Epithelial cell of esophagus (primary cell): ENCODE measurements at places on chromosomes 11 and 22.

GRCh38 chr11:6417907-6418556 lies 862 bp downstream of the APBB1 start:
- DNase-seq: no peak

GRCh38 chr22:36325154-36326031 lies 62.4 kb downstream of the MYH9 start:
- peak; percentile 90 for DNase-seq

DNA sequence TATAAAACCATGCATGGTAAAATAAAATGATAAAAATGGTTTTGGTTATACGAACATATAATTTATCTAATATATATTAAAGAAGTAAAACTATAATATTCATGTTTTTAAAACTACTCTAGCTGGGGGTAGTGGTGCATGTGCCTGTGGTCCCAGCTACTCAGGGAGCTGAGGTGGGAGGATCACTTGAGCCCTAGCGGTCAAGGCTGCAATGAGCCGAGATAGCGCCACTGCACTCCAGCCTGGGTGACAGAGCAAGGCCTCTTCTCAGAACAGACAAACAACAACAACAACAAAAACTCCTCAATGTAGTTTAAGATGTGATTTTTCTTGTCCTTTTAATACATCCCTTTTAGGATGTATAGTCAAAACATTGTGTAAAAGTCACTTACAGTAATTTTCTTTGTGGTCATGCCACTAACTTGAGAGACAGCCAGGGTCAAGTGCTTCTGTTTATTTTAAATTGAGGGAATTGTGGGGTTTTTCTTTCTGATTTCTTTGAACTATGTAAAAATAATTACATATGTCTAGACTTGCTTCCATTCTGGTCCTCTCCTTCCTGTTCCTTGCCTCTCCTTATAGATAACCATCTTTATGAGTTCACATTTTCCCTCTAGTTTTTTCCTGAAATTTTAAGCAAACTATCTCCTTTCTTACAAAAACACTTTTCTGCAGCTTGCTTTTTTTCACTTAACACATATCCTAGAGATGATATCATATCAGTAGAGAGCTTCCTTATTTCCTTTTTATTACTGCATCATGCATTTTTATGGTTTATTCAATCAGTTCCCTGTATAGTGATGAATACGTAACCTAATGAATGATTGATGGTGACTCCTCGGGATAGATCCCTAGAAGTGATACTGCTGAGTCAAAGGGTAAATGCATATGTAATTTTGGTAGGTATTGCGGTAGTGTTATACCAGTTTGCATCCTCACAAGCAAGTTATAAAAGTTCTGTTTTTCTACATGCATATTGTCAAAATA lies 9.1 kb downstream of the OR2AT4 start:
- DNase-seq: no peak

DNA sequence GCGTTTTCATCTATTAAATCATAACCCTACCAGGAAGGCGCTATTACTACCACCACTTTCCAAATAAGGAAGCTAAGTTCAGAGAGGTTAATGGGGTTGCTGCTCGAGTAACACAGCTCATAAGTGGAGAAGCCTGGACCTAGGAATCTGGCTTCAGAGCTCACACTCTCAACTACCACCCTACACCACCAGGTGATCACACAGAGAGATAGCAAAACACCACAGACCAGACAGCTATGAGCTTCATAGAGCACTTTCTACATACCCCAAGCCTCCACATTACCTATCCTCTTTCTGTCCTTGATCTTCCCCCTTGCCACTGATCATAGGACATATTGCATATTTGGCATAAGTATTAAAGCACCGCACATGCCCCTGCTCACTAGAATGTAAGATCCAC lies 65.4 kb downstream of the TIMP3 start:
- DNase-seq: no peak

DNA sequence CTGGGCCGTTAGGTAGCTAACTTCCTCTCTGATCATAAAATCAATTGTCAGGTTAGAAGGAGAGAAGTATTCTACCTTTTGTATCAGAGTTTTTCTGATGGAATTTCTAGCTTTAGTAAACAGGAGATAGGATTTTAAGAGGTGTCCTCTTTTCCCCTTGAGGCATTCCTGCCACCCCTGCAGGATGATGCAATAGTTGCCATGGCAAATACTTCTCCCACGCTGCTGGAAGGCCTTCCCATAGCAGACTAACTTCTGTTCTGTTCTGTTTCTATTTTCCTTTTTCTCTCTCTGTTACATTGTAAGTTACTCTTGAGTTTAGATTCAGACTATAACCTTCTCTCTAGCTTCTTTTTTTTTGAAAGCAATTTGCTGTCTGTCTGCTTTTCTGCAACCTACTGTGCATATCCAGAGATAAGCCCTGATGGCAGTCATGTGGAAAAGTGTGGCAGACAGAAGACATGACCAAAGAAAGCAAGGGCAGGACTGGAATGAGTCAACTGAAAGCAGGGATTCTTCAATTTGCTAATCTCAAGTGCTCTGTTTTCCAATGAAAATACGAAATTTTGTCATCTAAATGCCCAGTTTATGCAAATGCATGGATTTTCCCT lies 679.1 kb downstream of the DLG2 start:
- DNase-seq: peak; percentile 39

GRCh38 chr11:78094250-78094649 lies 14.6 kb upstream of the NDUFC2 start:
- no peak for DNase-seq

DNA sequence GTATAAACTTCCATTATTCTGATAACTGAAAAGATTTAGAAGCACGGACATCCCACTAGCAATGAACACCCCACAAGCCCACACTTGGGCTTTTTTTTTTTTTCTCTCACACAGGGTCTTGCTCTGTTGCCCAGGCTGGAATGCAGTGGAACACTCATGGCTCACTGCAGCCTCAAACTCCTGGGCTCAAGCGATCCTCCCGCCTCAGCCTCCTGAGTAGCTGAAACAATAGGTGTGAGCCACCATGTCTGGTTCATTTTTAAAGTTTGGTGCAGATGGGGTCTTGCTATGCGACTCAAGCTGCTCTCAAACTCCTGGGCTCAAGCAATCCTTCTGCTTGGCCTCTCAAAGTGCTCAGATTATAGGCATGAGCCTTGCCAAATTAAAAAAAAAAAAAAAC lies 3.1 kb downstream of the RAPSN start:
- no peak for DNase-seq

GRCh38 chr11:126079621-126080124 lies 17.0 kb upstream of the CDON start:
- DNase-seq: peak; percentile 5

DNA sequence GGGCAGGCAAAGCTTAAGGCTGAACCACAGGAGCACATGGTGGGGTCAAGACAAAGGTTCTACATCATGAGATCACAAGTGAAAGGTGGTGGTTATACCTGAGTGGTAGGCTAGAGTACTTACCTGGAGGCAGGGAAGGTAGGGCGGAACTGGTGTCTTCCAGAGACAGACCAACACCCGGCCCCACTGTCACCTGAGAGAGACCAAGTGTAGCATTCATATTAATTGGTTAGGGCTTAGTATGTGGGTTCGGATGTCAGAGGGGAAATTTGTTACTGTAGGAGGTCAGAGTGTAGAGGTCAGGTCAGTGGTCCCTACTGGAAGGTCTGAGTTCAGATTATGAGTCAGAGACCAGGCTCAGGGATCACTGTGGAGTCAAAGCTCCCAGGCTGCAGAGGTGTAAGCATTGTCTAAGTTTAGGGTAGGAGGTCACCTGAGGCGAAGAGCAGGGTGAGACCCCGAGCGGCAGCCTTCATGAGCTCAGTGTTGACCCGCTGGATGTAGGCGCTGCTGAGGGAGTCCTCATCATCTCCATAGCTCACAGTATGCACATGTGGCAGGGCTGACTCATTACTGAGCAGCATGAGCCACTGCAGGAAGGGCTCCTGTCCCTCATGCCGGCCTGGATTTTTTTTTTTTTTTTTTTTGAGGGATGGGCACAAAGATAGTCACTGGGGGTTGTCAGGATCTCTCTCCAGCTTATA lies 3.2 kb downstream of the TPP1 start:
- peak; percentile 13 for DNase-seq

DNA sequence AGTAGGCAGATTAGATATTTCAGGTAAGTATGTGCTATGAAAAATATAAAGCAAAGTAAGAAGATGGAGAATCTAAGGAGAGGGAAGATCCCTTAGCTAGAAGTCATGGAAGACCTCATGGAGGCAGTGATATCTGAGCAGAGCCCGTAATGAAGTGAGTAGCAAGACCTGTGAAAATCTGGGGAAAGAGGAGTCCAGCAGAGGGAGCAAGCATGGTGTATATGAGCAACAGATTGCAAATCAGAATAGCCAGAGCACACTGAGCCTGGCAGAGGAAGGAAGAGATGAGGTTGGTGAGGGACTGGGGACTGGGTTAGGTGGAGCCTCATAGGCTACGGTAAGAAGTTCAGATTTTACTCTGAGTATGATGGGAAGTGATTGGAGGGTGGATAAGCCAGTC lies 9.4 kb downstream of the LHFPL7 start:
- DNase-seq: peak; percentile 55

GRCh38 chr11:73465871-73466270 lies 89.7 kb downstream of the RELT start:
- no peak for DNase-seq

DNA sequence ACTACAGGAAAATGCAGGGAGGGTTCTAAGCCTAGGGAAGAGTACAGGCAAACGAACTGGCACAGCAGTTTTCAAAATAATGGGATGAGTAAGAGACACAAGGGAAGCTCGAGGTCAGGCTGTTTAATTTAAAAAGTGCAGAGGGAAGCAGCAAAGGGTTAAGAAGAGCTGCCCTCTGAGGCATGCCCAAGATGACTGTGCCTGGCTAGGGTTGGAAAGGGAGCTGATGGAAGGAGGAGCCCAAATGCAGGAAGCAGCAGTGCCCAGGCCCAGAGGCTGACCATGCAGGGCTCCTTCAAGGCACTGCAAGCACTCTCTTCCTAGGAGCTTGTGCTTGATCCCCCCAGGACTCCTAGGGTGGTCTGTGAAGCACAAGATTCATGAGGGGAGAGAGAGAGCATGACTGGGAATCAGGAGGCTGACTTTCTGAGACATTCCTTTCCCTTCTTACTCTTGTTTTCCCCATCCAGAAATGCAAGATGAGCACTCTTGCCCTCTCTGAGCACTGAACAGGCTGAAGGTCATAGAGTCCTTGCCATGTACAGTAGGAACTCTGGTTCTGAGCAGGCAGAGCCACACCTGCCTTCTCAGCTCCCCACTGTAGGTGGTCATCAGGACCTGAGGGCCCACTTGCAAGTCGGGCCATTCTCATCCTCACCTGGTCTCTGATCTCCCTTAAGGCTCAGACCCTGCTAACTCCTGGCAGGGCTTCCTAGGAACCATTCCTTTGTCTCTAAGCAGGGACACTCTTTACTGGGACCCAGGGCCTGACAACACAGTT lies 46.7 kb upstream of the DRD2 start:
- DNase-seq: peak; percentile 33

- DNase-seq: peak; percentile 97
Observed at GRCh38 chr22:17633217-17633997, 4.9 kb upstream of the ATP6V1E1 start.
